ENCODE measurements at places on chromosomes 5 and 9.

- no peak for DNase-seq
Measured at GRCh38 chr5:39503155-39503554, 78.4 kb upstream of the DAB2 start.

GRCh38 chr5:40385544-40385943, 294.2 kb upstream of the PTGER4 start:
- DNase-seq: no peak

- DNase-seq: no peak
Measured at GRCh38 chr9:115367780-115368525, 250.0 kb upstream of the TNC start.

DNA sequence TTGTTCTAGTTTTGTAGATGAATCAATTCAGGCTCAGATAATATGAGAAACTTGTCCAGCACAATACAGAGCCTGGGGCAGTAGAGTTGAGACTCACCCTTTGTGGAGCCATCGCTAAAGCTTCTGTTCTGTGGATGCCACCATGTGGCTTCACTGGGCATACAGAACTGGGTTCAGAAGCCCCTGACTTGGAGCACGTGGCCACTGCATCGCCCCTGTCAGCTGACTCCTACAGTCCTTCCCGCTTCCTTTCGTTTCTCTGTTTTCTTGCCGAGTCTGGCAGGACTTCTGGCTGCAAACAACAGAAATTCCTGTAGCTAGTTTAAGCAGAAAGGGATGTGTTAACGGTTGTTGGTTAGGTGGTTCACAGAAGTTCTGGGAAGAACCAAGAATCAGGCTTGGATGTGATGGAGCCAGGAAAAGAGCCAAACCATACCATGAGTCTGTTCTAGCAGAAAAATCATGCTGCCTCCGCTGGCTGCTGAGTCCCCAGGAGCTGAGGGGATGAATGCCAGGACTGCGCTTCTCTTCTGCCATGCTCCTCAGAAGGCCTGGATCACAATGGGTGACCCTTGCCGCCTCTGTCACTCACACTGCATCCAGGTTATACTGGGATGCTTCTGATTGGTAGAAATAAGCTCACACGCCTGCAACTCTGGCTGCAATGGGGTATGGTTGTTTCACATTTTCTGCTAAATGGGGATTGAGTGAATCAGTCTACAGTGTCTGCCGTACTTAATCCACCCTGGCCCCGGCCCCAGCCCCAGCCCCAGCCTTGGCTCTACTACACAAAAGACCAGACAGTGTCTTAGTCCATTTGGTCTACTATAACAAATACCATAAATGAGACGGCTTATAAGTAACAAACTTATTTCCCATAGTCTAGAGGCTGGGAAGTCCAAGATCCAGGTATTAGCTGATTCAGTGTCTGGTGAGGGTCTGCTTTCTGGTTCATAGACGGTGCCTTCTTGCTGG, 262.5 kb downstream of the GOLPH3 start:
- DNase-seq: no peak

DNA sequence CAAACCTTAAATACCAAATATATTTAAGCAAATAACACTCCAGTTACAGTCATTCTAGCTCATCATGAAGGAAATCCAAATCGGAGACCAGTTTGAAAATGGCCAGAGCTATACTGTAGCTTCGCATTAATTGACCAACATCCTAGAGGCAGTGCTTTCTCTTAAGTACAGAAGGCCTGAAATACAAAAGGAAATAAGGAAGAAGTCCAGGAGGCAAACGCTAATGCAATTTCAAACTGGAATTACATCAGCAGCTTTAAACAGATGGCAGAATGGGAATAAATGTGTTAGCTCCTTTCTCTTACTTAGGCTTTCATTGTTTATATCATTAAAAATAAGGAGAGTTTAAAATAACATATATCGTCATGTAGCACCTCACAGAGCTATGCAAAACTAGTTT, 197.0 kb downstream of the SEC61B start:
- no peak for DNase-seq

GRCh38 chr9:134169724-134170401, 5.5 kb upstream of the RNU6ATAC start:
- DNase-seq: no peak

DNA sequence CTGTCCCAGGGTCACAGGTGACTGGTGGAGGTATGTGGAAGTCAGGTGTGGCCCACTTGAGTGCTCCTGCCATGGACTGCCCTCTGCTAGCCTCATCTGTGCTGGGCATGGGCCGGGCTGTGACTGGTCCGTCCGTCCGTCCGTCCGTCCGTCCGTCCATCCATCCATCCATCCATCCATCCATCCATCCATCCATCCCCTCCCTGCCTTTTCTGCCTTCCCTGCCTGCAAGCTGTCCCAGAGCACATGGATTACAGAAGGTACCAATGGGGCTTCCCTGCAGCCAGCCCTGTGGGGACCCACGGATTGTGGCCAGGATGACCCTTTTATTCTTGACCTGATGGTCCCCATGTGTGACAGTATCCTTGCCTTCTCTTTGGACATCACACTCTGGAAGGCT, 92.5 kb downstream of the MACROH2A1 start:
- no peak for DNase-seq

DNA sequence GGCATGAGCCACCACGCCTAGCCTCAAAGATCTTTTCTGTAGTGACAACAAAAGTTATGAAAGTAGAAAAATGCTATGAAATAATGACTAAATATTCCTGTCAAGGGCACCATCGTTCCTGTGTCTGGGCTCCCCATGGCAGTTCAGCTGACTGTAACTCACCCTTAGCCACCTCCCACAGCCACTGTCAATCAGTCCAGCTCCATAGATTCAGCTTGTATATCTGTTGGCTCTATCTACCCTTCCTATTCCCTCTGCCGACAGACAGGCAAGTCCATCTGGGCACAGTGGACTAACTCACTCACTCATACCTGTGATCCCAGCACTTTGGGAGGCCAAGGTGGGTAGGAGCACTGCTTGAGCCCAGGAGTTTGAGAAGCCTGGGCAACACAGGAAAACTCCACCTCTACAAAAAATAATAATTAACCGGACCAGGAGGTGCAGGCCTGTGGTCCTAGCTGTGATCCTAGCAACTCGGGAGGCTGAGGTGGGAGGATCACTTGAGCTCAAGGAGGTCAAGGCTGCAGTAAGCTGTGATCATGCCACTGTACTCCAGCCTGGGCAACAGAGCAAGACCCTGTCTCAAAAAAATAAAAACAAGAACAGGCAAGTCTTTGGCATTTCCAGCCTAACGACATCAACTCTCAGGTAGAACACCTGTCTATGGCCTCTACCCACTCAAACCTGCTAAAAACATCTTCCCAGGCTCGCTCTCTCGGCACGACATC, 6.2 kb downstream of the CAMSAP1 start:
- DNase-seq: no peak

DNA sequence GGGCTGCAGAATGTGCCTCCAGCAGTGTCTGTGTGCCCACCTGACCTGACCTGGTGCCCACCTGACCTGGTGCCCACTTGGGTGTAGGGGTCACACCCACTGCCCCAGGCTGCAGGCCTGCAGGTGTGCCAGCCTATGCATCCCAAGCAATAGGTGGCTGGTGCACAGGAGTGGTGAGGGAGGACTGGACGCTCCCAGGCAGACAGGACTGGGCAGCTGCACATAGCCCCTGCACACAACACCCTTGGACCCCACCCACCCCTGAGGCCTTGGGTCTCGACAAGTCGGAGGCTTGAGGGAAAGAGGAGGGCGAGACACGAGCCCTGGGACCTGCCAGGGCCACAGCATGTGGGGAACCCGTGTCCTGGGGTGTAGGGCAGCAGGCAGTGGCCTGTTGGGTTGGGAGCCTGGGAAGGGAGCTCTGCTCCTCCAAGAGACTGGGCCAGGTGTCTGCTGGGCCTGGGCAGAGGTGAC, 10.8 kb upstream of the NRARP start:
- DNase-seq: no peak

DNA sequence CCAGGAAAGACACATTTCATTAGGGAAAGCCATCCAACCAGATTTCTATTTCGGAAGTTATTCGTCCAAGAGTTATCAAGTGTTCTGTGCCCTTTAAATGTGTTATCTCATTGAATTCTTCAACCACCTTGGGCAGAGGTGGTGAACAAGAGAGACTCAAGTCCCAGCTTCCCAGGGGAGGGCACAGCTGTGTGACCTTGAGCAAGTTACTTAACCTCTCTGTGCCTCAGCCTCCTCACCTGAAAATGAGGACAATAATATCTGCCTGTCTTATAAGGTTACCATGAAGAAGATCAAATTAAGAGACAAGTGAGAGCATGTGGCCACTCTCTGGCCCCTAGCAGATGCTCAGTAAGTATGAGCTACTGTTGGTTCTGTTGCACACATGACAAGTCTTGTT, 37.4 kb downstream of the WHRN start:
- no peak for DNase-seq

- DNase-seq: no peak
Measured at GRCh38 chr9:36401897-36402480, 1.9 kb upstream of the RNF38 start.

- peak; percentile 40 for DNase-seq
Measured at GRCh38 chr5:131635684-131636572, 899 bp upstream of the RAPGEF6 start.

DNA sequence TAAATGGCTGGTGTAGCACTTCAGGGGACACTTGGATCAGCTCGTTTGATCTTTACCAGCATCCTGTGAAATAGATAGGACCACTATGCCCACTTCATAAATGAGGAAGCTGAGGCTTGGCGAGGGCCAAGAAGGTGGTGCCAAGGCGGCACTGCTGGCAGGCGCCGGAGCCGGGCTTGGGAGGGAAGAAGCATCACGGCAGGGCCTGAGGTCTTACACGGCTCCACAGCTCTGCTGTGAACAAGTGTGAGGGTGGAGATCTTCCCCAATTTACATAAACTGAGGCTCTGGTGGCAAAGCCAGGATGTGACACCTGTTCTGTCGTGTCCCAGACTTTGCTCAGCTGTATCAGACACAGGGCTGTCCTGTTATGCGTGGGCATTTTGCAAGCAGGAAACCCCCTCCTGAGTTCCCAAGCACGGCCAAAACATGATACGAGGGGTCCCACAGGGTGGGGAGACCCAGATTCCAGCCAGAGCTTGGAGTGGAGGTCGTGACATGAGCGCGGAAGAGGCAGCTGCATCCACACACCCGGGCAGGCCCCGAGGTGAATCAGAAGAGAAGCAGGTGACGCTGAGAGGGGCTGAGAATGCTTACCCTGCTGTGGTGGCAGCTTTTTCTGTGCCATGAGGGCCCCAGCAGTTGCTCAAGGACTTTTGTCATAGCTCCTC, 117.5 kb upstream of the BOD1 start:
- DNase-seq: no peak

- no peak for DNase-seq
Measured at GRCh38 chr9:113536483-113537228, 73.1 kb downstream of the RGS3 start.

- DNase-seq: no peak
Measured at GRCh38 chr5:24649531-24649930, 4.8 kb upstream of the CDH10 start.

- no peak for DNase-seq
Measured at GRCh38 chr5:118466418-118466817, 521.9 kb downstream of the DTWD2 start.

GRCh38 chr9:85577353-85577952, 164.3 kb downstream of the AGTPBP1 start:
- DNase-seq: no peak

DNA sequence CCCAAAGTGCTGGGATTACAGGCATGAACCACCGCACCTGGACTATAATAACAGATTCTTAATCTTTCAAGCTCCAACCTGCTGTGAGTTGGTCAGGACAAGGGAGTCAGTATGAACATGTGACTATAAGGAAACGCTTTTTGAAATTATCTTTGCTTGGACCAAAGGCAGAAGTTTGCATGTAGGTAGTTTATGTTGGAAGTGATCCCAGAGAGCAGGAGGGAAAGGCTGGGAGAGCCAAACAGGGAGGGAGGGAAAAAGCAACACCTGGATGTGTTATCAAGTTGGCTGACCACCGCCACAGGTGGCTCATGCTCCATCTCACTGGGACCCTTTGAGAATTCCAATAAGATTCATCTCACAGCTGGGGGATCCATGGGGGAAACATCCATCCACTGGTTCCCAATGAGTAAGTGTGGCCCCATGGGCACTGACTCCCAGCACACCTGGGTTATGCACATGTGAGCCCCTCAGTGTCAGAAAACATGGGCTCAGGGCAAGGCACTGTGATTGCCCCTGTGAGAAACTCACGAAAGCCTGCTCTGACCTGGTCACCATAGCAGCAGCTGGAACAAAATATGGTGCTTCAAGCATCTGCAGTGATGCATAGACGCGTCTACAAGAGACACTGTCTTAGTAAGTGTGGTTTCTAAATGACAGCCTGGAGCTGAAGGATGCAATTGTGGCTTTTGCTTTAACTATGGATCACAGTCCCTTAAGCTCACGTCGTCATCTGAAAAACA, 62.1 kb downstream of the ARSB start:
- DNase-seq: no peak

GRCh38 chr5:14229181-14229580, 86.0 kb downstream of the TRIO start:
- no peak for DNase-seq

DNA sequence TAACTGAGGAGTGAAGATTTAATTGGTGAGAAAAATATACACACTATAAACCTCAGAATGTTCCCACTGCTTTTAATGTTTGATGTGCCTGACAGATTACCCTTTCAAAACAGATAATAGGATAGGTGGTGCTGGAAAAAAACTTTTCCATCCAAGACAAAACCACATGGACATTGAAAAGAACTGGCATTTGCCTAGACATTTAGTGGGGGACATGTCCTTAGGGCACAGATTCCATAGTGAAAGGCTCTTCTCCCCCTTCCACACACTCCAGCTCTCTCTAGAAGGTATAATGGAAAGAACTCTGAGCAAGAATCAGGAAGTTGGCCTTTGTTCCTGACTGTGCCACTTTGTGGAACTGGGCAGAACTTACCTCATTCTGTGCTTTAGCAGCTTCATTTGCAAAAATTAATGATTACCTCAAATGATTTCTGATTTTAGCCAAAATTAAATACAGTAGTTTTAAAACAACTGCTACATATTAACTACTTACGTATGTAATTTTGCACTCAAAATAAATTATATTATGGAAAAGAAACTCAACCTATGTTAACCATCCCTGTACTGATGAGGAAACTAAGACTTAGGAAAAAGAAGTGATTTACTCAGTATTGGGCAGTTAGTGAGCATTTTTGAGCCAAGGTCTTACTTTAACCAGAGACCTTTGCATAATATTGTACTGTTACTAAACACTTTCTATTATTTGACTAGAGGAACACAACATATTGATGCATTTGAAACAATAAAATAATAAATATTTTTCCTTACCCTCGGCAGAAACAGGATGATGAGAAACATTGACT, 43.3 kb downstream of the TMC1 start:
- no peak for DNase-seq

DNA sequence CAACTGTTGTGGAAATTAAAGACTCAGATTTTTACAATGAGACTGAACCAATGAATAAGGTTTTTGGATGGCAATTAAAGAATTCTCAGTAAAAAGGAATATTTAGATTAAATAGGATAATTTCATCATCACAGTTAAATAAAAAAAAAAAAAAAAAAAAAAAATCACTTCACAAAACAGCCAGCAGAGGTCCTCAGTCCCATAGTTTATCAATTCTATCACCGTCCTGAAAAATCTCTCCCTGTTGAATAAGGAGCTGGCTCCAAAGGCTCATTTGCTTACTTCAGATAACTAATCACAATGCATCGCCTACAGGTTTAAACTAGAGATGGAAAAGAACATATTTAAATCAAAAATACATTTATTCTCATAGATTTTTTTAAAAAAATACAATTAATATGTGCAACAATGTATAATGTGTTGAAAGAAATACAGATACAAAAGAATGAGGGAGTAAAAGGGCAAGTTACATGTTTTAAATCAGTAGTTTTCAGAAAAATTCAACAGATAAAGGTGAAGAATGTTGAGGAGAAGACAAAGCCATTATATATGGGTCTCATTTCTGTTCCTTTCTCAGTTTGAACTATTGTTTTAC, 175.8 kb upstream of the CHD1 start:
- no peak for DNase-seq

Data from NCI-H187 (cell line).